ENCODE measurements at places on chromosomes 12 and 14. TPM values are rescaled to one million over a fixed set of nuclear protein-coding genes. Genes with fewer than 3 reads are reported as not detected.

Gene TSPAN9
- 1.3 TPM for total RNA-seq

Gene CACNA2D4
- 7.2 TPM for total RNA-seq

Gene OR4K14
- total RNA-seq = not detected

Gene CLEC4D
- not detected for total RNA-seq

Gene NANOG
- total RNA-seq = not detected
